C1 segment of cervical spinal cord (tissue), 14 donors: ENCODE measurements at places on chromosomes 2 and 18.

DNA sequence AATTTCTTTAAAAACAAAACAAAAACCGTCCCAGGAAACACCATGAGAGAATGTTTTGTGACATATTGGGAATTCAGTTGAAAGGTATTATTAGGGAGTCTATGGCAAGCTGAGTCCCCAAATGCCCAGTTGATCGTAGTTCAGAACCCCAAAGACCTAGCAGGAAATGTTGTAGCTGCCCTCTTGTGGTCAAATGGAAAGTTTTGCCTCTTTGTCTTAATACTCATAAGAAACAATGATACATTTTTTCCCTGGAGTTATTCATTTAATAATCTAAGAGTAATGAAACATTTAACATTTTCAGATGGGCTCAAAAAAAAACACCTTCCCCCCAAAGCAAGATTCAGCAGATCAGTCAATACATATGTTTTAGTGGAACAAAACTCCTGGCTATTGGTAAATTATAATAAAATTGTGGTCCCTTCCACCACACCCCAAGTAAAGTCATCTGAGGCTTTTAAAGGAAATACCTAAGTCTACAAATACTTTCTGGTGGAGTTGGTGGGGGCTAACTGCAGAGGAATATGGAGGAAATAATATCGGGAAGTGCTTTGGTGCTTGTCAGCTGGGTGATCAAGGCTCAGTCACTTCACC, 37.8 kb upstream of the EFEMP1 start:
- DNase-seq, result no peak

DNA sequence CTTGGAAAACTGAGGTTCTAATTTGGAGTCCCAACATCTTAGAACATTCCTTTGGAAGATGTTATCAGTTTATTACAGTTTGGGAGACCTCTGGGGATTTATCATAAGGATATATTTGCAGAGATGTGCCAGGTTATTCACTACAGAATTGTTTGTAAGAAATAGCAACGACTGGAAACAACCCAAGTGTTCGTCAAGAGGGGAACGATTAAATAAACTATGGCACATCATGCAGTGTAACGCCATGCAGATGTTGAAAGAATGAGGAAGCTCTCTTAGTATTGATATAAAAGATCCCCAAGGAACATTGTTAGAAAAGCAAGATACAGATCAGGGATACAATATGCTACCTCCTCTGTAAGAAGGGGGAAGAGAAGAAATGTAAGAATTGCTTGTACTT, 210.6 kb downstream of the TMEM247 start:
- DNase-seq, result no peak

DNA sequence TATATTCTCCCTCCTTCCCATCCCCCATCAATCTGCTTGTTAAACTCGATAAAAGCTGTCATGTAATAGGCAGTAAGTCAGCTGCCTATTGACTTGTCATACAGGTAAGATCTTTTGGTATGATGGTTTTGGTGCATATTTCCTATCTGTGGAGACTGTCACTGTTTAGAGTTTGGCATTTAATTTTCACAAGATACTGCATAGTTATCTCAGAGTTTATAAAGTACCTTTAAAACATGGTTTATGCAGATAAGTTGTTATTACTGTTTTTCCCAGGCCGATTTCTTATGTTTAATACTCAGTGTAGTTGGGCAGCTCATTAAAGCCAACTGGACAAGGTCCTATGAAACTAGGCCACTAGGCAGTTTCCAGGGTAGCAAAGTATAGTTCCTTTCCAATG, 222.1 kb downstream of the GALNT13 start:
- no peak for DNase-seq

GRCh38 chr2:101255501-101255900, 2.8 kb downstream of the CNOT11 start:
- DNase-seq, result no peak

DNA sequence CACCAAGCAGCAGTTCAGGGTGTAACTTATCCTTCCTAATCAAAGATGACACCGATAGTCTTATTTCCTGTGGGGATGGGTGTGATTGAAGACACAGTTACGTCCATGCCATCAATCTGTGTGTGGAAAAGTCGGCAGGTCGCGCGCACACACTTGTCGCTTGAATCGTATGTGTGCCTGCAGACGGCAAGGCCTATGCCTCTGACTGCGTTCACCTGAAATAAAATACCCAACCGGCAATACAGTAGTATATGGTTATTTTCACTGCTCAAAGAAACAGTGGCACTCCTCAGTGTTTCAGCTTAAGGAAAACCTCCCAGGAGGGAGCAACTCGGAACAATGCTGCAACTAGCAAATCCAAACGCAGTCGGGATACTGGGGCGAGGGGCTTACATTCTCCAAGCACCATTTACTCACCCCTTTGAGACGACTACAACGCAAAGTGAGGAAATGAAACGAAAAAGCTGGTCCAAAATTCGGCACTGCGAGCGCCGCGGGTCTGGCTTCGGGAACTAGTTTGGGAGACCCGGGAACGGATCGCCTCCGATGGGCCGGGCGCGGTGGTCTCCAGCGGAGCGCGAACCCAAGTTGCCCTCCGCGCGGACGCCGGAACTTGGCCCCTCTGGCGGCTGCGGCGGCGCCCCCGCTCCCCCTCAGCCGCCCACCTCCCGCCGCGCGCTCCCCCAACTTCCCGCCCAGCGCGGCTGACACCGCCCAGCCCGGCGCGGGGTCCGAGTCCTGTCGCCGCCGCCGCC, 675 bp downstream of the PRKD3 start:
- DNase-seq, result peak; percentile 20

GRCh38 chr2:61485281-61485680, 14.4 kb upstream of the USP34 start:
- DNase-seq, result no peak

DNA sequence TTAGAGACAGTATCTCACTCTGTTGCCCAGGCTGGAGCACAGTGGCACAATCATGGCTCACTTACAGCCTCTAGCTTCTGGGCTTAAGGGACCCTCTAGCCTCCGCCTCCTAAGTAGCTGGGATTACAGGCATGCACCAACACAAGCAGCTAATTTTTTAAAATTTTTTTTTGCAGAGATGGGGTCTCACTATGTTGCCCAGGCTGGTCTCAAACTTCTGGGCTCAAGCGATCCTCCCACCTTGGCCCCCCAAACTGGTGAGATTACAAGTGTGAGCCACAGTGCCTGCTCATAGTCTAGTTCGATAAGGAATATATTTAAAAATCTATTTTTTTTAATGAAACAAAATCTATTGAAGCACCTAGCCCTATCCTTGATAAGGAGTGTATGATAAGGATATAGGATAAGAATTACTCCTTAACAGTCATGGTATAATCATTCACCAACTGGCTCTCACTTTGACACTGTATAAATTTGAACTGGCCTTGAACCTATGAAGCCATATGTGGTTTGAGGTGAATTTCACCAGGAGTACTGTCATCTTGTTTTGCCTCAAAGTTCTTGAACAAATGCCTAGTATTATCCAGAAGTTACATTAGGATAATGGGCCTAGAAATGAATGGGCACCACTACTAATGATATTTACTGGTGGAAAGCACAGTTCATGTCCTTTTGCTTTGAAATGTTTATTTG, 71.1 kb downstream of the EXOC6B start:
- DNase-seq, result no peak

DNA sequence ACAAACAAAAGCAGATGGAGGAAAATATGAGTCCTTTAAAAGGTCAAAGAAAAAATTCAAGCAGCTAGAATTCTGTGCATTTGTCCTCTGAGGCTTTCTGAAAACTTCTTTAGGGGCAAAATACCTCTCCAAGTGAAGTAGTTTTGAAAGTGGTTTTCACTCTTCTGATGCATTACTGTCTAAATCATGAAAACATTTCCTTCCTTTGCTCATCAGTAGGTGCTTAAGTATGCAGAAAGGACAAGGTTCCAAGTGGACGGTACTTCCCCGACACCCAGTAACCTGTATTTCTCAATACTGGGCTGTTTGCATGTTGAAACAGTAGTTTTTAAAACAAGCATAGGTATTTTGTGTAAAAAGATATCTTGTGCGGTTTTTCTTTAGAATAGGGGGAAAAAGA, 189.1 kb upstream of the ERBB4 start:
- DNase-seq, result no peak

- no peak for DNase-seq
These were observed 663 bp downstream of the NUP35 start for GRCh38 chr2:183124957-183125255.

GRCh38 chr2:132977812-132978529, 308.0 kb upstream of the LYPD1 start:
- DNase-seq, result no peak

GRCh38 chr2:239323447-239323846, 77.4 kb downstream of the HDAC4 start:
- no peak for DNase-seq

DNA sequence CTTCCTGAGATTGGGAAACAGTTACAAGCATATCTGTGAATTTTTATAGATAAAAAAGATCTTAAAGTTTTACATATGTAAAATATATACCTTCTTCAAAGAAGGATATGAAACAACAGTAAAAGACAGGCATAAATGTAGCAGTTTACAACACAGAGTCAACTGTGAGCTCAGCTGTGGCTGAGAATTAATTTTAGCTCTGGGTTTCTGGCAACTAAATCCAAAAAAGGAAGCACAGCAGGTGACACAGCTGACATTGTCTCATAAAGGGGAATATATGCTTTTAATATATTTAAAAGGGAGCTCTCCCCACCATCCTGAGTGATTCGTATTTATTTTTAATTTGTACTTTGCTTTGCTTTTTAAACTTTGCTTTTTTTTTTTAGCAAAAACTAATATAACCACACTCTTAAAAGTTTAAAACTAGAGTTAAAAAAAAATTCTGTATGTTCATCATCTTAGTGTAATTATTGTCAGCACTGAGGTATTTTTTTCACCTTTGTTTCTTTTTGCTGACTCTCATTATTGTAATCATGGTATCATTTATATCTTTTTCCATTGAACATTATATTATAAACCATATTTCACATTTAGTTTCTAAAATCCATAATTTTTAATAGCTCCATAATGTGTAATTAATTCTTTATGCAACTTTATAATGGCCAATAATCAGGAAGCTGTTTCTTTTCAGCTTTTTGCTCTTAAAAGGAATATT, 6.7 kb downstream of the TUBB6 start:
- no peak for DNase-seq

DNA sequence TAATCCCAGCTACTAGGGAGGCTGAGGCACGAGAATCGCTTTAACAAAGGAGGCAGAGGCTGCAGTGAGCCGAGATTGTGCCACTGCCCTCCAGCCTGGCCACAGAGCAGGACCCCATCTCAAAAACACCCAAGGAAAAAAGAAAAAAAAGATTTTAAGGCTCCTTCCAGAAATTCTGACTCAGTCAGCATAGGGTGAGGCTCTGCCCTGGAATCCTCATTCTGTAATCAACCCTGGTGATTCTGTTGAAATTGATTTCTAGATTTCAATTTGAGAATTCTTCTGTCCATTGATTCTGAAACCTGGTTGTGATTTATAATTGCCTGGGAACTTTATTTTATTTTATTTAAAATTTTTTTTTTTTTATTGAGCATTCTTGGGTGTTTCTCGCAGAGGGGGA, 27.1 kb upstream of the VPS4B start:
- no peak for DNase-seq

- DNase-seq, result no peak
These were observed 38.2 kb downstream of the ZNF516 start for GRCh38 chr18:76456823-76457222.

DNA sequence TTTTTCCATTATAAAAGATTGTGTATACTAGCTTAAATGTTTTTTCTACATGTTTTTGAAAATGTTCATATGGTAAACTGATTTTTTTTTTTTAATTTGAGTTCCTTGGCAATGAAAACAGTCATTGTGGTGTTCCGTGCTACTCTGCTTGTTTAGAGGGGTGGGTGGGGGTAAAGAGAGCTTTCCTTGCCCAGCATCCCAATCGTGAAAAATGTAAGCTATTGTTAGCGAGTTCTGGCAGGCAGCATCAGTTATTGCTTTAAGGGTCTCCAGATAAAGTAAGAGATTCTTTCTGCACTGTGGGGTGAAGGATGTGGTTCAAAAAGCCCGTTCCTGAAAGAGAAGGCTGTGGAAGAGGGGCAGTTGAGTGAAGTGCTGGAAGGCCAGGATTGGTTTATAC, 118.4 kb downstream of the TANC1 start:
- no peak for DNase-seq

DNA sequence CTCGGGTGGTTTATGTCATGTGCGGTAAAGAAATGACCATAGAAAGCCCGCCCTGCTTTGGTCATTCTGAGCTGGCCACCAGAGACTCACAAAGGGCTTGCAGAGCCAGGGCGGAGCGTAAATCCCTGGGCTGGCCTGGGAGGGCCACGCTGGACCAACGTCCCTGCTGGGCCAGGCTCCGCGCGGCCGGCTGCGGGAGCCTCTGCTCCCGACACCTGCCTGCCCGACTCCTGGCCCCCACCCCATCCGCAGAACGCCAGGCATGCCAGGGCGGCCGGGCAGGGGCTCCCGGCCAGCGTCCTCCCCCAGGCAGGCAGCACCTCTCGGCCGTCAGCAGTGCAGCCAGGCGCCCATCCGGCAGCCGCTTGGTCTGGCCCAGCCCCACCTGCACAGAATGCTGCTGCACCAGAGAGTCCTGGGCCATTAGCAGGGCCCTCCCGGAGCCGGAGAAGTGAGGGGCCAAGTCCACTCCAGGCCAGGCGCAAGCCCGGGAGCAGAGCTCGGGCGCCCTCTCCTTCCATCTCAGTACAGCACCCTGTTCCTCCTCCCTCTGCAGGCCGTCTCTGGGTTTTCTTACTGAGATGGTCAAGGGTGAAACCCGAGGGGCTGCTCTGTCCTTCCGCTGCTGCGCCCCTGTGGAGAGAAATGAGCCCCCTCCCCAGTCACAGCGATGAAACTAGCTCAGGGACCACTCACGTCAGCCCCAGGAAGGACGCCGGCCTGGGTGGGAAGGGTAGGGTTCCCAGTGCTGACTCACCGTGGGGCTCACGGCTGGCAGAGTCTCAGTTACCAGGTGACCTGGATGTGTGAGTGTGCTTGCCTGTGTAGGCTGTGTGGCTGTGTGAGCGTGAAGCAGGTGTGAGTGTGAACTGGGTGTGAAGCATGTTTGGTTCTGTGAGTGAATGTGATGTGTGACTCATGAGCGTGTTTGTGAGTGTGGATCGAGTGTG, 83.3 kb downstream of the PTGR3 start:
- no peak for DNase-seq

DNA sequence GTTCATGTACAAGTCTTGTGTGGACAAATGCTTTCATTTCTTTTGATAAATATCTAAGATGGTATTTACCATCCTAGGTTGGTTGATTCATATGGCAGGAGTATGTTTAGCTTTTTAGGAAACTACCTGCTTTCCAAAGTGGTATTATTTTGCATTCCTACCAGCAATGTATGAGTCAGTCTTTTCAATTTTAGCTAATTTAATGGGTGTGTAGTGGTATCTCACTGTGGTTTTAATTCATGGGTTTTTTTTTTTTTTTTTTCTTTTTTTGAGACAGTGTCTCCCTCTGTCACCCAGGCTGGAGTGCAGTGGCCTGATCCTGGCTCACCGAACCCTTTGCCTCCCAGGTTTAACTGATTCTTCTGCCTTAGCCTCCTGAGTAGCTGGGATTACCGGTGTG, 4.2 kb downstream of the ZNF512 start:
- no peak for DNase-seq
